ENCODE measurements at places on chromosomes 7 and 10.

- DNase-seq, result no peak
Measured at GRCh38 chr10:72238392-72239175, 22.5 kb upstream of the ASCC1 start.

GRCh38 chr10:72740528-72740927 lies 48.6 kb downstream of the MCU start:
- DNase-seq, result no peak

DNA sequence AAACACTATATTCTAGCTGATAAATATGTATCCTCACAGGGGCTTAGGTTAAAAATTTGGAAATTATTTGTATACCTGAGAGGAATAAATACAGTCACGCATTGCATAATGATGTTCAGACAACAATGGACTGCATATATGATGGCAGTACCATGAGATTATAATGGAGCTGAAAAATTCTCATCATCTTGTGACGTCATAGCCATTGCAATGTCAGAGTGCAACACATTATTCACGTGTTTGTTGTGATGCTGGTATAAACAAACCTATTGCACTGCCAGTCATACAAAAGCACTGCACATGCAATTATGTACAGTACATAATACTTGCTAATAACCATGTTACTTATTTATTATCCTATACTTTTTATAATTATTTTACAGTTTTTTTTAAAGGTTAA lies 31.4 kb downstream of the STEAP1B start:
- DNase-seq, result no peak

DNA sequence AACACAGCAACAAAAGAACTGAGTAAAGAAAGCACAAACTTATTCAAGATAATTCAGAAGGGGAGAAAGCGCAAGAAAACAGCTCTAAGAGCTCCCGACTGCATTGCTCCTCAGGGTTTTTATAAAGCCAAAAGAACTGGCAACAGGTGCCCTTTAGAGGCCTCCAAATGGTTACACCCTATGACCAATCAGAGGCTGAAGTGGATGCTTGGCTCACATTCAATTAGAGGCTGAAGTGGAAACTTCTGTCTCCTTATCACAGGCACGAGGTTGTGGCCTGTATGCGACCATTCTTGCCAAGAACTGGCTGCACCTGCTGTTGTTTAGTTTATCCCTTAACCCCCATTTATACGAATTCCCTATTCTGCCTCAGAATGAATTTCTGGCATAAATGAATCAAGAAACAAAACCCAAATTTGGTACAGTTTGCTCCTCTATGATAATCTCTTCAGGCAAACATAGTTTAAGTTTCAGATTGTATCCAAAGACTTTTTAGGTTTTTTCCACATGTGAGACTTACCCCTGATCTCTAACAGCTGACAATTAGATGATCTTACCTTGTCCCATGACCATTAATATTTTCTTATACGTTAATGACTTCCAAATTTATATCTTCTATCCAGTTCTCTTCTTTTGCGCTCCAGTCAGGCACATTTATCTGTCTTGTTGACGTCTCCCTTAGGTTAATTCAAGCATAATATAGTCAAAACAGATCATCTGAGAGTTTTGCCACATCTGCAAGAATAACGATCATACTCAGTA lies 504.8 kb downstream of the NXPH1 start:
- DNase-seq, result no peak

DNA sequence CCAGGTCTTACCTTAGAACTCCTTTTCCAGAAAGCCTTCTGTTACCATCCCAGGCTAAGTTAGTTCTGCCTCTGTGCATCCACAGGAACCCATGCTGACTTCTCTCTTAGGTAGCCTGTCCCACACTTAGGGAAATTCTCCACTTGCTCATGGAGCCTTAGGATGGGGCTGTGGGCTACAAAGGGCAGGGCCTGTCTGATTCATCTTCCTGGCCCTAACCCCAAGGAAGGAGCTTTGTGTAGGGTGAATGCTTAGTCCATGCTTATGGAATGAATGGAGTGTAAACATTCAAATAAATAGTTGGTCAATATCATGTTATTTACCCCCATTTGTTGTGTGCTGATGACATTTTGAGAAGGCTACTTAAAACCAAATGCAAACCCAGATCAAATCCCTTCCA lies 54.7 kb downstream of the EMX2 start:
- DNase-seq, result no peak

- no peak for DNase-seq
Measured at GRCh38 chr7:101395376-101395775, 32.7 kb downstream of the COL26A1 start.

DNA sequence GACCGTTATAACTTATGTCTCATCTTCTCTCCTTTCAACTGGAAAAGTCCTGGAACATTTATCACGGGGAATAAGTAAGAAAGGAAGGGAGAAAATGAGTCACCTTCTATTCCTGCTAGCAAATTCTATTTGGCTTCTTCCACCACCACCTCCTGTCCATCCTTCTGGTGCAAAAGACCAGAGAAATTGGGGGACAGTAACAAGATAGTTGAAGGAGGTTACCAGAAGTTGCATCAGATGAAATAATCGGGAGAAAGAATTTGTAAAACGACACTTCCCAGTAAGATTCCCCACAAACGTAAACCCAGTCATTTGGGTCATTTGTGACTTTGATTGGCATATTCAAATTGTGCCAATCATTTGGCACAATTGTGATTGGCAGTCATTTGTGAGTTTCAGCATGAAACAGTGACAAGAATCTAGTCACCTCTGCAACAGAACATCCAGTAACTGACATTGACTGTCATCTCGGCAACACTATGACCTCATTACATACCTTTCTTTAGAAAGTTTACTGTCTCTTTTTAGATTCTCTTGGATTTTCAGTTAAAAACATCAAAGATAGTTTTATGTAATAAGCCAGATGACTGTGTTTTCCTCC lies 51.3 kb upstream of the PIK3CG start:
- DNase-seq, result no peak

DNA sequence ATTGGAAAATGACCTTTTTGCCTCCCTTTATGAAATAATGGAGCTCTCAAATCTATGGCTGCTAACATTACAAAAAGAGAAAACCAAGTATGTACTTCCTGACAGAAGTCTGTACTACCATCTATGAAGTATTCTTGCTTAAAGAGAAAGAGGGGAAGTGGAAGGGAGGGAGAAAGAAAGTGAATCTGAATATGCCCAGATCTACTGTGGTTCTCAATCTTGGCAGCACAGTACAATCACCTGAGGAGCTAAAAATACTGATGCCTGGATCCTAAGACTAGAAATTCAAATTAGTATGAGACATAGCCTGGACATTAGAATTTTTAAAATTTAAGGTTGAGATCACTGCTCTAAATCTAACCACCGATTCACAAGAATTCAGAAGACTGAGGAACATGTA lies 85.2 kb downstream of the IGF2BP3 start:
- DNase-seq, result no peak

DNA sequence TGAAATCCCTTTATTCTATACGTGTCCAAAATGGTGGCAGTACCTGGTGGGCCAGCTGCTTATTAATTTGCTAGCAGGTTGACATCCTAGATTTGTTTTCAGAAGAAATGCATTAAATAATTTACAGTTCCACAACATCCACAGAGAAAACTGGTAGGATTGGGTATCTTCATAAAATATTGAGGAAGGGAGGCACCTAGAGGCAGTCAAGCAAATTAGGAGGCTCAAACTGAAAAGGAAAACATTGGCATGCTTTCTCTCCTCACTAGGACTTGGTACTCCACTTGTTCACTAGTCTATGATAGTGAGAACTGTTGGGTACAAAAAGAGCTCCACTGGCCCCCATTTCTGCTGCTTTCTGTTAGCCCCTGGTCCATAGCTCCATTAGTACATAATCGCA lies 18.3 kb upstream of the LRGUK start:
- DNase-seq, result no peak
